HepG2 (cell line): ENCODE measurements at places on chromosomes 12 and 14. TPM values are rescaled to one million over a fixed set of nuclear protein-coding genes. Genes with fewer than 3 reads are reported as not detected.

LRRK2 gene
- total RNA-seq, result not detected in 2 replicates

TAS2R7 gene
- total RNA-seq, result not detected in 2 replicates

SCN8A gene
- 0.46 and 1.4 TPM in 2 replicates for total RNA-seq

TIMELESS gene
- 20.3 and 25.6 TPM in 2 replicates for total RNA-seq

RERGL gene
- total RNA-seq, result not detected in 2 replicates

KRT72 gene
- total RNA-seq, result not detected in 2 replicates
